Activated CD4-positive, CD25-positive, alpha-beta regulatory T cell treated with anti-CD3 and anti-CD28 coated beads, Interleukin-2, amount 50 U/mL, for 72 hours (primary cell): ENCODE measurements at places on chromosomes 4 and X.

DNA sequence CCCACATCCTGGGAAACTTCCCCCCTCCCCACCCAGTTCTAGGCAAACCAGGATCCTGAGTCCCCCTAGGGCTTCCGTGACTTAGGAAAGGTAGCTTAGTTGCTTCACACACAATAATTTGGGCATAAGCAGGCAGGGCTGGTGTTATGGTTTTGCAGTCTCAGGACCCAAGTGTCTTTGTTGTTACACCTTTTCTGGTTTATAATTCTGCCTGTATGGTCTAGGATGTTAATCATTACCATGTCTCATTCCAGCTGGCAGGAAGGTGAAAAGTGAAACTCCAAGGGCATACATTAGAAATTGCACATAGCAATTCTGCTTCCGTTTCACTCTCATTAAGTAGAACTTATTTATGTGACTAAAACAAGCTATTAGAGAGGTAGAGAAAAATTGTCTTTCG, 16.8 kb downstream of the UGT8 start:
- no peak for DNase-seq

DNA sequence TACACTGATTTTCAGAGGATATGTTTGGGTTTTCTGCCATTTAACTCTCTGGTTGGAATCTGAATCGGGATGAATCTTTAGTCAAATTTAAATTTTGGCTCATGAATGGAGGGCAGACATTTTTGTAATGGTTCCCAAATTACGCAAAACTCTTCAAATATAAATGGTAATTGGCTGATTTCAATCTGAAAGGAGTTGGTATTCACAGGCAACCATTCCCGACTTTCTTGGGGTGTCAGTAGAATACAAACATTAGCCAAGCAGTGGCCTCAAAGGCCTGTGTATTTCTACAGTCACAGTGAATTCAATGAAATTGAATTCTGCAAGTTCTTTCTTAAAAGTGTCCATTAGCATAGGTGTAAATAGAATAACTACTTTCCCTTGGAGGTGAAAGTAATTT, 668.8 kb upstream of the PRKX start:
- no peak for DNase-seq

- DNase-seq: no peak
Observed at GRCh38 chr4:91325495-91325894, 978.3 kb upstream of the GRID2 start.

GRCh38 chrX:154038656-154039055, 19.0 kb upstream of the IRAK1 start:
- no peak for DNase-seq

DNA sequence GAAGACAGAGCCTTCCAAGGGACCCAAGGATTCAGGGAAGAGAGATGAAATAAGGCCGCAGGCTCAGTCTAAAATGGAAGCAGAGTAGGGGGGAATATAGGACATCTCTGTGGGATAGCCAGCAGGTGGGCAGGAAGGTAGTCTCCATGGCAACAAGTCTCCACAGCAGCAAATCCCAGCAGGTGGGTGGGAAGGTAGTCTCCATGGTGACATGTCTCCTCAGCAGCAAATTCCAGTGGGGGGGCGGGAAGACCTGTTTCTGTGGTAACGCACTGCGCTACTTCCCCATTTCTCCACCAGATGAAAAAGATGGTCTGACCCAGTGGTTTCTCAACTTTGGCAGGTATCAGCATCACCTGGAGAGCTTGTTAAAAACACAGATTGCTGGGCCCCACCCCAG, 18.3 kb downstream of the NLGN3 start:
- no peak for DNase-seq

GRCh38 chr4:81412946-81413495, 58.7 kb downstream of the RASGEF1B start:
- DNase-seq: no peak
